Myocyte (in vitro differentiated cells): ENCODE measurements at places on chromosomes 1 and 21.

GRCh38 chr1:74505928-74506710 is 6.3 kb downstream of the LRRC53 start:
- DNase-seq = no peak

DNA sequence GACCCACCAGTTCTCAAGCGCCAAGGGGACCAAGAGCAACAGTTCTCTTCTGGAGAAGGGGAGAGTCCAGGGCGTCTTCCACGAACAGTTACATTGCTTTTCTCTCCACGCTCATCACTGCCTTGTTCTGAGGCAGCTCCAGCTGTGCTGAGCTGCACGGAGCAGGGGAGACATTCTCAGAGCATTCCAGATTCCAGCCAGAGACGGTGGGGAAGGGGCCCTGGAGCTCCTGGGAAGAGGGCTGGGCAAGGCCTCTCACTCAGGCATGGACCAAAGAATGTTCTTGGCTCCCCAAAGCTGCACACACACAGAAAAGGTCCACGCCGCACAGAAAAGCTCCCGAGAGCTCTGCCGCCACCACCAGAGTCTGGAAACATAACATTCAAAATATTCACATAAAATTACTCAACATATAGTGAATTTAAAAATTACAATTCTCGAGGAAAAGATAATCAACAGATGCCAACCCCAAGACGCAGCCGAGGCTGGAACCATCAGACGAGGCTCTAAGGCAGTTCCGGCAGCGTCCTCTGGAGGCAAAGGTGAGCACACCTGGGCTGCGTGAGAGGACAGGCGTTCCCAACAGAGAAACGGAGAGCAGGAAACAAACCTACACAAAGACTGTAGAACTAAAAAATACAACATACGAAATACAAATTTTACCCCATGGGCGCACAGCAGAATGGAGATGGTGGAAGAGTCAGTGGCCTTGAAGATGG is 40.5 kb downstream of the UBE2G2 start:
- no peak for DNase-seq

DNA sequence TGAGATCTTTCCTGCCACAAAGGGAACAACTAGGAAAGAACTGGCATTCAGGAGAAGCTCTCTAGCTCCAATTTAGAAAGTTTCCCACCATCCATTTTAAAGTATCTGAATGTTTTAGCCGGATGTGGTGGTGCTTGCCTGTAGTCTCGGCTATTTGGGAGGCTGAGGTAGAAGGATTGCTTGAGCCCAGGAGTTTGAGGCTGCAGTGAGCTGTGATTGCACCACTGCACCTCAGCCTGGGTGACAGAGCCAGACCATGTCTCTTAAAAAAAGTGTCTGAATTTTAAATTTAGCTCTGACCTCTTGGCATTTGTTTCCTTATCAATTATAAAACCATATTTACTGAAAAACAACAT is 67.2 kb downstream of the RPAP2 start:
- no peak for DNase-seq

DNA sequence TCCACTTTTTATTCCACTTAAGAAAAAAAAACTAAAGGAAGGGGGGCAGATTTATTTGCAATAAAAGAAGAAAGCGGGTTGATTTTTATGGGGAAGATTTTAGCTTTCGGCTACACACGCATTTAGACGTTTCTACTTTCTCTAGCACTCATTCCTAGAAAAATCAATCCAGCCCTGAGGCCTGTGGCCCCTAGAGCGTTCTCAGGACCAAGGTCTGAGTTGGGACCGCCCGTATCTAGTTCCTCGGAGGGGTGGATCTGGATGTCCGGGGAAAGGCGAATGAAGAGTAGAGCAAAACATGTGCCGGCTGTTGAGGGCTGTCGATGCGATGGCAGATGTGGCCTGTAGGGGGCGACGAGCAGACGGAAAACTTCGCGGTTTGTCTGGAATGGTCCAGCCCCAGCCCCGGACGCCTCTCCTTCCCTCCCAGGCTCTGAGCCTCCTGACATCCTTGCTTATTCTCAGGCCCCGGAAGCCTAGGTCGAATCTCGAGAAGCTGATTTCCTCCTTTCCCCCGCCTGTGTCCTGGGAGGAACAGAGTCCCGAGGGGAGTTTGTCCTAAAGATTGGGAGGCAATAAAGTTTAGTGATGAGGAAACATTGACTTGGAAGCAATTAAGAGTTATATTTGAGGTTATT is 5.2 kb downstream of the FOXD3 start:
- DNase-seq = peak; percentile 47

GRCh38 chr1:198500096-198500495 is 40.4 kb downstream of the ATP6V1G3 start:
- peak; percentile 13 for DNase-seq

DNA sequence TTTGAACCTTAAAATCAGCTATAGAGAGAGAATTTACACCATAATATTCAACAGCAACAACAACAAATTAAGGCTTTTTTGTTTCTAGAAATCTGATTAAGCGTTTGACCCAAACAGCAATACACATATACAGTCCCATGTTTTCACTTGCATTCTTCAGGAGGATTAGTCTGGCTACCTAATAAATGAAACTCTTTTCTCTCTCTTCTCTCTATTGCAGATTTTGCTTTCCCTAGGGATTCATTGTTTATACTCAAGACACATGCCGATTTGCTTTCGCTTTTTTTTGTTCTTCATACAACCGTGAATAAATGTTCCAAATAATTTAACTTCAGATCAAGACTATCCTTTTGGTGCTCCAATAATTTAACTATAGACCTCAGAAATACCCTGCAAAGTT is 162.4 kb upstream of the PTBP2 start:
- peak; percentile 16 for DNase-seq

- DNase-seq = peak; percentile 67
These were observed 98.2 kb downstream of the EPHB2 start for GRCh38 chr1:22808676-22809483.

- no peak for DNase-seq
These were observed 21.9 kb downstream of the NTNG1 start for GRCh38 chr1:107162745-107163144.
